CD4-positive, CD25-positive, alpha-beta regulatory T cell (primary cell): ENCODE measurements at places on chromosomes 6 and 20. TPM values are rescaled to one million over a fixed set of nuclear protein-coding genes. Genes with fewer than 3 reads are reported as not detected.

FUT9 gene
- polyA plus RNA-seq = not detected

OR5V1 gene
- polyA plus RNA-seq = not detected

TCF21 gene
- polyA plus RNA-seq = not detected

GJA1 gene
- polyA plus RNA-seq = not detected

EPB41L1 gene
- not detected for polyA plus RNA-seq

LY6G6C gene
- not detected for polyA plus RNA-seq

BEND6 gene
- not detected for polyA plus RNA-seq

RCAN2 gene
- polyA plus RNA-seq = not detected

DLL1 gene
- 0.28 TPM for polyA plus RNA-seq

MICB gene
- polyA plus RNA-seq = 13.7 TPM

FOXA2 gene
- not detected for polyA plus RNA-seq

MEI4 gene
- polyA plus RNA-seq = not detected

PROKR2 gene
- not detected for polyA plus RNA-seq

RBM24 gene
- polyA plus RNA-seq = not detected

MLN gene
- polyA plus RNA-seq = not detected

TBXT gene
- not detected for polyA plus RNA-seq

FAM83C gene
- polyA plus RNA-seq = not detected

OXT gene
- not detected for polyA plus RNA-seq

FAM209A gene
- 0.48 TPM for polyA plus RNA-seq

- peak; percentile 9 for DNase-seq
- H3K36me3 ChIP-seq = no peaks in the 10 kb centered on the region
- H3K27me3 ChIP-seq = peaks cover 3% of the 10 kb centered on the region
Measured at GRCh38 chr6:788058-788457, 95.1 kb upstream of the EXOC2 start.

DNA sequence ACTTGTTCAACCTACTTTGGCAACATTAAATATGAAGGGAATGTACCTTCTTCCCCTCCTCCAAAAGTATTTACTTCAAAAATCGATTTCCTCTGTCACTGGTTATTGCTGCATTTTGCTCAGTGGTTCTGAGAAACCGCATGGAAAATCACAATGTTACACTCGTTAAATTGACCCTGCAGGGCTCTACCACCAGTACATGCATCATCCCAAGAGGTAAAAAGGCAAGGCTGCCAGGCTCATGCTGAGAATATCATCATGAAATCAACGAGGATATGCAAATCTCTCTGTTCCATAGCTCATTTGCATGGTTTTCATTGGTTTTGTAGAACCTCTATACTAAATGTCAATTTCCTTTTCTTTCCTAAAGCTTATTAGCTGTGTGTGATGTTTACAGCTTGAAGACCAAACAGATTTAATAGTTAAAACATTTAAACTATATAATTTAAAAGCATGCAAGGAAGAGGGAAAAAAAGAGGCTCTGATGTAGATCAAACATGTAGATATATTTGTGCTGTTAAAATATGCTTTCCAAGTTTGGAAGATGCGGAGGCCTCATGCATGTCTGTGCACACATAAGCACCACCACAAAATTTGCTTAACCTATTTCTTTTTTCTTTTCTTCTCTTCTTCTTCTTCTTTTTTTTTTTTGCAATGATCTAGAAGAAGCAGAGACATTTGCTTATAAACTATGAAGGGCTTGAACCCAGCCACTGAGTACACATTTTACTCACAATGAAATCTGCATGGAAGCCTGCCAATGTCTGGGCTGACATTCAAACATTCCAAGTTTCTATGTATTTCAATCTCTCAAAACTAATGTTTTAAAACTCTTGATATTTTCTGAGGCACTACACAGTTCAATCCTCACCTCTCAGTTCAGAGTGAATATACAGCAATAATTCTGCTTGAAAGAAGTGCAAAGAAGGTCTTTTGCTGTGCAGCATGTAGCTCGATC lies 194.0 kb downstream of the GMPR start:
- peak overlapping the region; percentile 28 for H3K27ac ChIP-seq
- no peaks in the 10 kb centered on the region for H3K27me3 ChIP-seq
- DNase-seq = no peak
- no peaks in the 10 kb centered on the region for H3K36me3 ChIP-seq

DNA sequence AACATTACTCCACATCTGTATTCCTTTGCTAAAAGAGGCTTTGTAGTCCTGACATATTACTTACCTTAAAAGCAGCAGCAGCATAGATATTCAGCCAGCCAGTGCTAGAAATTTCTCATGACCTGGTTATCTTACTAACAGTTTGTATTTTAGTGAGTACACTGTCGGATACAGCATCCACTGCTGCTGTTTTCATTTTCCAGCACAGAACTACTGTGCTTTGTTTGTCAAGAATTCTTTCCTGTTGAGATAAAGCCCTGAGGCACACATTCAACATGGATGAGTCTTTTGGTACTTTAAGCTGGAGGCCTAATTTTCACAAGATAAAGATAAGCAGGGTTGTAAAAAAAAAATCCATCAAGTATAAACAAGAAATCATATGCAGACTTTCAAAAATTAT lies 311.2 kb upstream of the OPRM1 start:
- no peaks in the 10 kb centered on the region for H3K36me3 ChIP-seq
- no peak overlapping the region for H3K4me3 ChIP-seq
- no peak for DNase-seq
- H3K27me3 ChIP-seq = no peaks in the 10 kb centered on the region

DNA sequence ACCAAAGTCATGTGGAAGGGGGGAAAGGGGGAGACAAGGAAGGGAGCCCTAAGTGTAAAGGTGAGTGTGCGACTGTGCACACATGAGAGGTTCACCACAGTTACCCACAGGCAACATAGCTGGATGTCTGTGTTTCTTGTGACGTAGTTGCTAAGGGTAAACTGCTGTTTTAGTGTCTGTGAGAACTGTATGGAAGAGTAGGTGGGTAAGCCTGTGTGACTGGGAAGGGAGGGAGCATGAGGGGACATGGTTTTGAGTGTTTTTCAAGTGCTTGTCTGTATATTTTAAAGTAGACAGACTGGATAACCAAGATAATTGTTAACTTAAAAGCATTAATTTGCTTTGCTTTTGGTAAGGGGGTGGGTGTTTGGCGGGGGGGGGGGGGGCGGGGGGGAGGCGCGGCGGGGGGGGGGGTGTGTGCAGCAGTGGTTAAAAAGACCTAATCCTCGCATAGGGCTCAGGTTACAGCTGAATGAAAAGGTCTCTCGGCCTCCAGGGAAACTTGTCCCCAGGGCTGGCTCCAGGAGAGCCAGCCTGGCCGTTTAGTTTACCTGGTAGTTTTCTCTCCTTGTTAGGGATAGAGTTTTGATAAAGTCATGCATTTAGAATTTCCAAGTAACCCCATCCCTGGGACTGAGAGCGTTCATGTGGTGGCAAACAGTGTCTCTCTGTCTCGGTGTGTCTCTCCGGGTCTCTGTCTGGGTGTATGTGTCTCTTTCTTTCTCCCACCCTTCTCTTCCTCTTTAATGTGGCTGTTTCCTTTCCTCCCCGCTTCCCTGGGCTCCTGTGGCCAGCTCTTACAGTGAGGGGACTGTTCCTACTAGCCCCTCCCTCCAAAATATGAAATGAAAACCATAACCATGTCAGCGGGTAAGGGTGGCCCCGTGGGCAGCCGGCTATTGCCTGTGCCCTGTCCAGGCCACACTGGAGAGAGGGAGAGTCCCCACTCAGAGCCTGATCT lies 3.4 kb downstream of the SCUBE3 start:
- H3K4me1 ChIP-seq = peaks cover 11% of the 10 kb centered on the region
- no peak for DNase-seq
- no peak overlapping the region for H3K4me3 ChIP-seq
- peaks cover 21% of the 10 kb centered on the region for H3K27me3 ChIP-seq

GRCh38 chr6:40371095-40371494 lies 216.1 kb downstream of the LRFN2 start:
- DNase-seq = no peak
- H3K4me3 ChIP-seq = no peak overlapping the region
- no peaks in the 10 kb centered on the region for H3K27me3 ChIP-seq
- no peaks in the 10 kb centered on the region for H3K36me3 ChIP-seq

DNA sequence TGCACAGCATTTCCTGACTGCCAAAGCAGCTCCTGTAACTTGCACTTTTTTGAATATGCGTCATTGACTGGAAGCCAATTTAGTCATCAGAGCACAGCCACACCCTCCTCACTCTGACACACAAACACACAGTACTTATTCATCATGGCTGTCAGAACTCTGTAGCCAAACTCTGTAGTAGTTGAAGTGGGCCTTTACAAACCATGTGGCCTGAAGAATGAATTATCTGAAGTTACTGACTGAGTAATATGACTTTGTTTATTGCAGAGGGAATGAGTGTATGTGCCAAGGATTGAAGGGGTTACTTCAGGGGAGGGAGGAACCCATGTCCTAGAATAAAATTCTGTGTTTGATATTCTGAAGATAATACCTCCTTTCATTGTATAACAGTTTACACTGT lies 102.7 kb downstream of the FIG4 start:
- H3K27me3 ChIP-seq = no peaks in the 10 kb centered on the region
- peaks cover 14% of the 10 kb centered on the region for H3K36me3 ChIP-seq
- no peak for DNase-seq
- no peaks in the 10 kb centered on the region for H3K4me1 ChIP-seq
- H3K4me3 ChIP-seq = no peak overlapping the region

- no peaks in the 10 kb centered on the region for H3K36me3 ChIP-seq
- peak; percentile 19 for DNase-seq
- H3K27me3 ChIP-seq = no peaks in the 10 kb centered on the region
- H3K4me3 ChIP-seq = no peak overlapping the region
- H3K4me1 ChIP-seq = no peaks in the 10 kb centered on the region
- H3K27ac ChIP-seq = no peak overlapping the region
Measured at GRCh38 chr6:6915813-6916547, 191.8 kb upstream of the RREB1 start.

DNA sequence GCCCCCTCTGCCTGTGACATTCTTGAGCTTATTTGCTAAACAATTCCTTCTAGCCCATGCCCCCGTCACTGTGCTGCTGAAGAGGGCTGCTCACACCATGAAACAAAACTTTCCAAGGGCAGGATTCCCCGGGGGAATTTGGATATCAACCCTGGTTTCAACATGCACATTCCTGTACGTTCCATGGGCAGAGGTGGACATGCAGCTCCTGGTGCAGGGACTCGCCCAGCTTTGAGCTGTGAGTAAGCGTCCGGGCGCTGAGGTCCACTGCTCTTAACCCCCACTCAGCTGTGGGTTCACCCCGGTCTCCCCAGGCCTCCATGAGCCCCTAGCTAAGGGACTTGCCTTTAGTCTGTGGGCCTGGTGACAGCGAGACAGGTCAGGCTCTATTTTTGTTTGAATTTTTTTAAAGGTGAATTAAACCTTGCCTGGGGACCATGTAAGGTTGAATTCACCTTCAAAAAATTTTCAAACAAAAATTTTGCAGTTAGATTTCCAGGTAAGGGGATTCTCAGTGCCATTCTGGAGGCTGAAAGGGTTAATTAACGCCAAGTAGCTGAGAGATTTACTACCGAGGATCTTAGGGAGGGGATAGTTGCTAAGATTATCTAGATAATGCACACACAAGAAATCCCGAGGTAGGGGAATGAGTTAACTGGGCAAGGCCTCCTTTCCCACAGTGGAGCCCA lies 70.3 kb upstream of the SLC22A23 start:
- H3K4me3 ChIP-seq = no peak overlapping the region
- no peaks in the 10 kb centered on the region for H3K36me3 ChIP-seq
- no peak for DNase-seq
- no peak overlapping the region for H3K27ac ChIP-seq
- no peaks in the 10 kb centered on the region for H3K4me1 ChIP-seq

GRCh38 chr6:155580904-155581303 lies 125.3 kb upstream of the NOX3 start:
- no peaks in the 10 kb centered on the region for H3K27me3 ChIP-seq
- H3K4me3 ChIP-seq = no peak overlapping the region
- H3K4me1 ChIP-seq = no peaks in the 10 kb centered on the region
- H3K27ac ChIP-seq = no peak overlapping the region

GRCh38 chr6:145110109-145110508 lies 625.2 kb downstream of the EPM2A start:
- H3K4me3 ChIP-seq = no peak overlapping the region
- no peak overlapping the region for H3K27ac ChIP-seq

GRCh38 chr6:76506808-76507207 lies 434.3 kb upstream of the IMPG1 start:
- no peaks in the 10 kb centered on the region for H3K36me3 ChIP-seq
- H3K27me3 ChIP-seq = no peaks in the 10 kb centered on the region
- H3K27ac ChIP-seq = no peak overlapping the region
- H3K4me3 ChIP-seq = no peak overlapping the region
- DNase-seq = no peak
- H3K4me1 ChIP-seq = no peaks in the 10 kb centered on the region

- no peaks in the 10 kb centered on the region for H3K4me1 ChIP-seq
- H3K27me3 ChIP-seq = no peaks in the 10 kb centered on the region
- H3K27ac ChIP-seq = no peak overlapping the region
Measured at GRCh38 chr6:21222656-21223055, 370.9 kb upstream of the SOX4 start.

DNA sequence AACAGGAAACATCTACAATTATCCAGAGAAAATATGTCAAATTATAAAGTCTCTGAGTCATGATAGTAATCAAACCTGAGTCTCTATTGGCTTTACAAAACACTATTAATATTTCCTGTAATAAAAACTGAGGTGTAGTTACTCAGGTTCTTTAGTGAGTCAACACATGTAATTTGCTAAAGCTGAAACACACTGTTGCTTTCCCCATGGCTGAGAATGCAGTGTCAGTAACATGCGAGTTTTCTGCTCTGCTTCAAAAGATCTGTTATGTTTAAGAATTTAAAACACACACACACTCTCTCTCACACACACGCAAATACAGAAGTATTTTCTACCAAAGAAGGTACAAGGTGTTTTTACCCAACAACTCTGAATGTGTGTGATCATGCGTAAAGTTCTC lies 38.6 kb downstream of the ATXN1 start:
- H3K4me3 ChIP-seq = no peak overlapping the region
- H3K27me3 ChIP-seq = no peaks in the 10 kb centered on the region
- peaks cover 2% of the 10 kb centered on the region for H3K36me3 ChIP-seq
- DNase-seq = no peak
- H3K27ac ChIP-seq = no peak overlapping the region
- H3K4me1 ChIP-seq = peaks cover 15% of the 10 kb centered on the region

DNA sequence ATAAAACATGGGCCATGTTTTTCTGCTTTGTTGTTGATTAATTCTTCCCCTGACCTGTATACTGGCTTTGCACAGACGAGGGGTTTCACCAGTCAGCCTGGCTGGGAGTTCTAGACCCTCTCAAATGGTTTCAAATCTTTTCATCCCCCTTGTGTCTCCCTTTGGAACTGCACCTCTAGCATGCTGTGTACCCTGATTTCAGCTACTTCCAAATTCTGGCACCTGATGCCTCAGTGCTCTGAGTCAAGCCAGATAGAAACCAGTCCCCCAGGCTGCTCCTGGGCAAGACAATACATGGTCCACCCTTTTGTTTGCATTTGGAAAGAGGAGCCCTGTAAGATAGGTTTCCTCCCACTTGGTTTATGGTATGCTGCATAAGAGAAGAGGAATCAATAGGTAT lies 290.2 kb downstream of the BTBD3 start:
- H3K4me1 ChIP-seq = no peaks in the 10 kb centered on the region
- no peaks in the 10 kb centered on the region for H3K27me3 ChIP-seq
- no peak for DNase-seq
- no peak overlapping the region for H3K27ac ChIP-seq
- no peak overlapping the region for H3K4me3 ChIP-seq
